CD8-positive, alpha-beta T cell (primary cell): ENCODE measurements at places on chromosomes 4 and X.

DNA sequence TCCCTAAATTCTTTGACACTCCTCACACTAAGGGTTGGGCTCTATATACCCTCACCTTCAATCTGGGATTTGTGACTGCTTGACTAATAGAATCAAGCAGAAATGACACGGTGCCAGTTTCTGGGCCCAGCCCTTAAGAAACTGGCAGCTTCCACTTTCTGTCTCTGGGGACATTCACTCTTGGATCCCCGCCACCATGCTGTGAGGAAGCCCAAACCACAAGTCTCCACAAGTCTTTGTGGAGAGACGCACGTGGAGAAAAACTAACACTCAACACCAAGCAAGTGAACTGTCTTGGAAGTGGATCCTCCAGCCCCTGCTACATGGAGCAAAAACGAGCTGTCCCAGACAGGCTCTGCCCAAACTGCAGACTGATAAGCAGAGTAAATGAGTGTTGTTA lies 1.1 kb upstream of the EDNRA start:
- DNase-seq: no peak

DNA sequence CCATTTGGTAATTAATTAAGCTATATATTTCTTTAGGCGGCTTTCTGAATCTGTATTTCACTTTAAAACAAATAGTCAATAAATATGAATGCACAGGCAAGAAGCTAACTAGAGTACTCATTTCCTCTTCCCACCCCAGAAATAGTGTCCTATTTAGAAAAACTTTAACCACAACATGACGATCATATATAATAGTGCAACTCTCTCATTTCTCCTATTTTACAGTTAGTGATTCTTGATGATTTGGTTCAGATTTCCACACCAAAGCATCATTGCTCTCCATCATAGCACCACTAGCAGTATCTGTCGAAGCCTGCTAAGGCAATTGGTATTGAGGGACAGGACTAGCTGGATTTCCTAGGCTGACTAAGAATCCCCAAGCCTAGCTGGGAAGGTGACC lies 184.0 kb upstream of the GALNTL6 start:
- DNase-seq: no peak

GRCh38 chr4:139391731-139392130 lies 62.2 kb upstream of the RAB33B start:
- no peak for DNase-seq

- no peak for DNase-seq
These were observed 13.7 kb upstream of the ADD1 start for GRCh38 chr4:2829933-2830451.

- DNase-seq: no peak
These were observed 37.6 kb upstream of the HPGD start for GRCh38 chr4:174559894-174560293.
